ENCODE measurements at places on chromosomes 7 and 10.

DNA sequence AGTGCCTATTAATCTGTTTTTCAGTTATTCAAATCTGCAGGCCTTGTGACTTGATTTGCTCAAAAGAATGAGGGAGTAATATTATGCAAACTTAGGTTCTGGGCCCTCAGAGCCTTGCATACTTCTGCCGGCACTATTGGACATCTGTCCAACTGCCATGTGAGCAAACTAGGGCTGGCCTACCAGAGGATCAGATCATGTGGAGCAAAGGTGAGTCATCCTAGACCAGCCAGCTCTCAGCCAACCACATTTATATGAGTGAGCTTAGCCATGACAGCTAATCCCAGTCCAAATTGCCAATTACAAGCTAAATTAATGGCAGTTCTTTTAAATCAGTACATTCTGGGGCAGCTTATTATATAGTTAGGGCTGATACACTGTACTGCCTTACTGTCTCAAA, 69.6 kb downstream of the SDHAF3 start:
- DNase-seq = no peak

DNA sequence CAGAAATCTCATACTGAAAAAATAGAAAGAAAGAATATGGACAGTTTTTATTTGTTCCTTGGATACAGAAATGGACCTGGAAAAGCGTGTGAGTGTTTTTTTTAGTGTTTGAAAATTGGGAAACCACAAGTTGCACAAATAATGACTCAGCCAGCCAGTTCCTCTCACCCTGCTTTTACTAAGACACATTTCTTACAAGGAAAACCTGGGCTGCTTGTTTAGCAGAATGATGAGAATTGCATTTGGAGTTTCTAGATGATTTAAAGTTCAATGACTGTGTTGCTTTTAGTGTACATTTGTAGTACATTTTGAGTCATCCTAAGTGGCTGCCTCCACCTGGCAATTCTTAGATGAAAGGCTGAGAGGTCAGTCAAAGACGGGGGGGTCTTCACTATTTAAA, 218.7 kb downstream of the ABCA13 start:
- no peak for DNase-seq

DNA sequence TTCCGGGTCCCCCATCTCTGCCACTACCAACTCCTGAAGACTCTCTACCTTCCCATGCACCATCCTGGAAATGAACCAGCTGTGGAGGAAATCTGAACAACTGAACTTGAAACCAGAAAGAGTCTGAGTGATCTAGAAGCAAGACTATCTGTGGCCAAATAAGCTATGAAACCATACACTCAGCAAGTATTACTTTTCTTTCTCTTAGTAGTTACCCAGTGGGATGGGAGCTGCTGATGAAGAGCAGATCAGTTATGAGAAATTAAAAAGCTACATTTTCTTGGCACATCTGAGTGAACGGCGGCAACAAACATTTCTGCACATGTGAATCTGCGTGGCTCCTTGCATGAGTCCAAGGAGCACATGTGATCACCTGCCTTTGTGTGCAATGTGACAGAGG, 31.6 kb upstream of the AGK start:
- DNase-seq = no peak

- no peak for DNase-seq
Observed at GRCh38 chr10:93493162-93493561, 3.2 kb upstream of the CEP55 start.

GRCh38 chr7:112546723-112547513, 66.1 kb downstream of the LSMEM1 start:
- no peak for DNase-seq

- no peak for DNase-seq
Observed at GRCh38 chr7:137975768-137976167, 26.1 kb downstream of the CREB3L2 start.

DNA sequence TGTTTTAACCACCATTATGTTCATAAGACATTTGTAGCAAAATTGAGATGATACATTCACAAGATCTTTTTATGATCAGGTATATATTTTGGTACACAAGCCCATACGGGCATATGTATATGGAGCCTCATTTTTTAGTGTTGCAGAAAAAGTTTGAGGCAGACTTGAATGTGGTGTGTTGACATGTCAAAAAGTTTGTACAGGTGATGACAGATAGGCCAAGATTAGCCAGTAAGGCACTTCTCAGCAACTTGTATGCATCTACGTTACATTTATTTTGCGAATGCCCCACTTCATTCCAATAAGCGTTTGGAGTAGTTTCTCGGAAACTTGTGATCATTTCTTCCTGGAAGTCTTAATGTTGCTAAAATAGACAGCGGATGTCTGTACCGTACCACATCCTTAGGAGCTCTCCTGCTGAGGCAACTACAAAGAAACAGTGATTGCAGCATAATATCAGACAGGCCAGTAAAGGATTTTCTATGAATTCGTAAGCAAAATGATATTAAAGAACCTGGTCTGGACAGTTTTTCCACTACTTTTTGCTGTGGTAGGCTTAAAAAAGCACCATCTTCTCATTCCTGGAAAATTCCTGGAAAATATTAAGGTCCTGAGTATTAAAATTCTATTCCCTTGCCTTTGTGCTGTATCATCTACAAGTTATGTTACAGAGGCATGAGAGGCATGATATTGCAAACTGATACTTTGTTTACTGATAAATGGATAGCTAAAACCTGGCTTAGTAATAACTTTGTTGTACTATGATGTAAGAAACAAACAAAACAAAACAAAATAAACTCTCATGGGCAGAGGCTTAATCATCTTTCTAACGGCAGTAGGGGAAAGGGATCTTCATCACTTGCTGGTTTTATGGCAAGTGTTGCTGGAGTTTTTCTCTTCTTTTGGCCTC, 153.6 kb downstream of the HDAC9 start:
- no peak for DNase-seq

- no peak for DNase-seq
Observed at GRCh38 chr10:69848454-69848853, 46.7 kb downstream of the COL13A1 start.

- no peak for DNase-seq
Observed at GRCh38 chr10:103441206-103441605, 11.0 kb downstream of the CALHM2 start.

DNA sequence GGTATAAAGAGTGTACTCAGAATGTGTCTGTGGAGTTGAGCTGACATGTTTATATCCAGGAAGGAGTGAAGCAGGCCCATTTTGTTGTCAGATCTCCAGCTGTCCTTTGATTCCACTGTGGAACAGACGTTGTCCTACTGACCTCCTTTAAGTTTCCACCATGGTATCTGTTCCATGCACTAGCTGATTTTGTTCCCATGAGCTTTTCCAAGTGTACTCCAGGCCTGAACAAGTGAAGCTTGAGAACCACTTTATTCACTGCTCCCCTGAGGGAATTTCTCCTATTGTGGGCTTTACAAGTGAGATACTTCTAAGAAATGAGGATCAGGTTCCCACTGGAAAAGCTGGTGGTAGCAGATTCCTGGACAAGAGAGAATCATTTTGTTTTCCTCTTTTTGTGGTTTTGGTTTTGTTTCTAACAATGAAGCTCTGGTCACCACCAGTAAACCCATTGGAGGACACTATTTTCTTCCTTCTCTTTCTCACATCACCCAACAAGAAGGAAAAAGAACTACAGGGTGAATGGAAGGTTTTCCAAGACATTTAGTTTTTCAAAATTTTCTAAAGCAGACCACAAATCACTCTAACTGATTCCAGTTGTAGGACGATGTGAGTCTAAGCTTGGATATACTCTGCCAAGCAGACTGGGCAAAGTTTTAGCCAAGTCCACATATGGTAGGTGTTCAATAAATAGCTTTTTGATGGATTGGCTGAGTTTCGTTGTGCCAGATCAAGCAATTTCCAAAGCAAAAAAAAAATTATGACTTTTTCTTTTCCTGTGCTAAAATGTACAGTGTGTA, 144.2 kb downstream of the JCAD start:
- no peak for DNase-seq

GRCh38 chr10:86950349-86950748, 7.1 kb downstream of the MMRN2 start:
- no peak for DNase-seq

GRCh38 chr7:151807846-151808245, 69.1 kb downstream of the PRKAG2 start:
- DNase-seq = no peak

DNA sequence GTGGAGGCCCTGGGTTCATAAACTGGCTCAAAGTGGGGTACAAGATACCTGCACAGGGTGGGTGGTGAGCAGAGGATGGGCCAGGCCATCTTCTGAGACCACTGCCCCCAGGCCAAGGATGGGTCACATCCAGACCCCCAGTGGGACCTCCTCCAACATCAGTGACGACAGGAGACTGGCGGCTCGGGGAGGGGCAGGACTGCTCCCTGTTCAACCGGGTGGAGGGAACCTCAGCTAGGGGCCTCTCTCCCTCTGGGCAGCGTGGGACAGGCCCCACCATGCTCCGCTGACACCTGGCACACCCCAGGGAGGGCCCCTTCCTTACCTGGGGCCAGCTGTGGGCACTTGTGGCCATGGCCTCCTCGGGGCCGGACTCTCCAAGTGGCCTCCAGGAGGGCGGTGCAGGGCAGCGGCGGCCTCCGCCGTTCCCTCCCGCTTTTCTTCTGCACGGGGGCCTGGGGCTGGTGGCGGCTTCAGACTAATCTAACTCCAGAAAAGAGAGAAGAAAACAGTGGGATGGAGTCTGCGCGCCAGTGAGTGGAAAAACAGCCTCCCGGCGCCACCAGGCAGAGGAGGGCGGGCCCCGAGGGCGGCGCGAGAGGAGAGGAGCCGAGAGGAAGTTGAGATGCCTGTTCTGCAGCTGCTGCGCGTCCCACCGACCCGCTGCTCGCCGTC, at the start of gene CALHM2:
CALHM2 (minus strand) TSS at position 540 of the 675 bp plus-strand sequence. CDS start 2,429 bp downstream, outside the sequence.
- DNase-seq = peak; percentile 25

DNA sequence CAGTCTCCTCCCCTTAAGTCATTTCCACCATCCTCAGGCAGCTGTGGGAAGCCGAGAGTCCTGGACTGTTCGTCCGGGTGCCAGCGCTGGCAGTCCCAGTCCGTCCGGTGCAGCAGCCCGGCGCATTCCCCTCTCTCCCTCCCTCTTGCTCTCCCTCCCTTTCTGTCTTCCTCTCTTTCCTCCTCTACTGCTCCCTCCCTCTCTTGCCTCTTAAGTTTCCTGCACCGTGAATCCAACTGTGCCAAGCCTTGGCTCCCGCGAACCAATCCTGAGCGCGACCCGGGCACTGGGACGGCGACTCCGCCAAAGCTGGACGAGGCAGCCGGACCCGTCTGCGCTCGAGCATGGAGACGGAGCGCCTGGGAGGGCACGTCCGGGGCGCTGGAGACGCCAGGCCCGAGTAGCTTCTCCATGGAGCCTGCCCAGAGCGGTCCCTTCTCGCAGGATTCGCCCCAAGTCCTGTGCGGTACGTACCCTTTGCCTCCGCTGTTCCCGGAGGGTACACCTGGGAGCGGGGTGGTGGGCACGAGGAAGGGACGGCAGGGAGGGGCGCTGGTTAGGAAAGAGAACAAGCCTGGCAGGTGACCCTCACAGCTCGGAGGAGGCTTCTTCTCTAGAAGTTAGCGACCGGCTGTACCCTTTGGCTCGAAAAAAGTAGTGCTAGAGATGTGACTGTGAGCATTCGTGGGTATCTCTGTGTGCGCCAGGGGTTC, 1.0 kb downstream of the NXPH1 start:
- no peak for DNase-seq

DNA sequence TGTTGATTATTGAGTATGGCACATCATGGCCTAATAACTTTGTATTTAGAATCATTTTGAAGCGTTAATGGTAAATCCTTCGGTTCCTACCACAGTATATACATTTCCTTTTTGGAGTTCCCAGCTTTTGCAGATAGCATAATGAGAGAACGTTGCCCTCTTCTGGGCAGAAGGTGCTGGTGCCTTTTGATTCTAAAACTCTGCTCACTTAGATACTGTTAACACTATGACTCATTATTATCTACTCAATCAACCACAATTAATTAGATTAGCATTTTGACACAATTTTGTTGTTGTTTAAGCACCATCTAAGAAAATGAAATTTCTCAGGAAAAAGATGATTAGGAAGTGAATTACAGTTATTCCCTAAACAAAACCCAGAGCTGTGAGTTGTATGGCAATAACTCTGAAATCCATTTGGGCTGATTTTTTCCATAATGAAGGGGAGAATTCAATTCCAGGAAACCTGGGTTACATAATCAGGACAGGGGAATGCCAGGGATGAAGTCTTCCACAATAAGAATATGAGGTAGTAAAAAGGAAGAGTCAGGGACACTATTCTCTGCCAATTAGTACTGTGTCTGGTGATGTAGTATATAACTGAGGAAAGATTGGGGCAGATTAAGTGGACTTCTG, 11.5 kb upstream of the DLD start:
- DNase-seq = peak; percentile 86

DNA sequence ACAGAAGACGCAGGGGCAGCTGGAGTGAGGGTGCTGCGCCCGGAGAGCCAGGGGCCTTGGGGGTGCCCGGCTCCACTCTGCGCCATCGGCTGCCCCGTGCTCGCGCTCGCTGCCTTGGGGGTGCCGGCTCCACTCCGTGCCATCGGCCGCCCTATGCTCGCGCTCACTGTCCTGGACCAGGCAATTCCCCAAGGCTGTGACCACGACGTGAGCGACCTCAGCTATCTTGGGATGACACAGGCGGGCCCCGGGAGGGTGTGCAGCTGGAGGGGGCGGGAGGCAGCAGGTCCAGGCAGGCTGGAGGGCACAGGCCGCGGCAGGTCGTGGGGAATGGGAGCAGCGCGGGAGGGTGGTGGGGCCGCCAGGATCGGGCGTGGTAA, 29.7 kb downstream of the CYP2W1 start:
- DNase-seq = no peak

- no peak for DNase-seq
Observed at GRCh38 chr10:102382871-102383270, 12.6 kb upstream of the NFKB2 start.

DNA sequence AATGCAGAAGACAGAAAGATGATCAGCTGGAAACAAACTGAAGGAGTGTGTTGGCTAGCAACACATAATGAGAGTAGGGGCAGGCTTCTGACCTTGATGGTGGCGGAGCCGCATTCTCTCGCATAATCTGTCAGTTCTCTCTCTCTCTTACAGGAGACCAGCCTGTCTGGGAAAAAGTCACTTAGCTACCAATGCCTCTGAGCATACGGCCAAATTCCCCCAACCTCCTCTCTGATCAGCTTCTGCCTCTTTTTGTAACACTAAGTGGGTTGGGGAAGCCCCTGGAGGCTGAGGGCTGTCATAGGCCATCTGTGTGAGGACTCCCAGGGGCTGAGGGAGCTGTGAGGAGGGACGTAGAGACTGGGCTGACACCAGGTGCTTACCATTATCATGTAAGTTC, 104.6 kb downstream of the HIPK2 start:
- no peak for DNase-seq
